Mucosa of descending colon (tissue), 3 donors: ENCODE measurements at places on chromosomes 12 and 14.

DNA sequence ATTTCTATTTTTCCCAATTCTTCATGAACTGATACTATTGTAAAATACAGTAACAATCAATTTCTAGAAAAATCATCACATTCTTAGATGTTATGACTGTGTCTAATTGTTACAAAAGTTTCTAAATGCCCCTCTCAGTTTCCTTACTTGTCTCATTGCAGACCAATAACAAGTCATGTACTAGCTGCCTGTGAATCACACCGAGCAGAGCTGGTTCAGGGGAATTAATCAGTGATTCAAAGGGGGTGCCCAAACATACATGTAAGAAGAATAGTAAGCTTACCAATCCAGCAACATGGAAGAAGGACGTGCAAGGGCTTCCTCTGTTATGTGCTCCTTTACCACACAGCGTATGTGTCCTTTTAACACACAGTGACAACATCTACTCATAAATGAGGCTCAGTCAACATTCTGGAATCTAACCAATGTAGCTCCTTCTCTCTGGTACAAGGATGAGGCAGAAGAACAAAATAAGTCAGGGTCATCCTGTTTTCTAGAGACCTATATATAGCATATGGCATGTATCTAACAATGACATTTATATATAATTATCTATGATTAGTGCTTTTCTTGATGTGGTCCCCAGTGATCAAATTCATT, 126.4 kb downstream of the SCN8A start:
- DNase-seq, result no peak

GRCh38 chr12:103647267-103647666, 60.2 kb downstream of the STAB2 start:
- no peak for DNase-seq

GRCh38 chr14:93055651-93056115, 60.0 kb downstream of the ITPK1 start:
- peak; percentile 88 for DNase-seq

GRCh38 chr12:94336211-94336925, 123.3 kb downstream of the CEP83 start:
- no peak for DNase-seq

GRCh38 chr12:91104812-91105466, 6.4 kb downstream of the LUM start:
- no peak for DNase-seq

GRCh38 chr14:83247924-83248639, 1714.4 kb upstream of the SEL1L start:
- DNase-seq, result no peak
